NCI-H2171 treated with DMSO at 0.1 percent for 48 hours (cell line): ENCODE measurements at places on chromosomes 2 and 18.

DNA sequence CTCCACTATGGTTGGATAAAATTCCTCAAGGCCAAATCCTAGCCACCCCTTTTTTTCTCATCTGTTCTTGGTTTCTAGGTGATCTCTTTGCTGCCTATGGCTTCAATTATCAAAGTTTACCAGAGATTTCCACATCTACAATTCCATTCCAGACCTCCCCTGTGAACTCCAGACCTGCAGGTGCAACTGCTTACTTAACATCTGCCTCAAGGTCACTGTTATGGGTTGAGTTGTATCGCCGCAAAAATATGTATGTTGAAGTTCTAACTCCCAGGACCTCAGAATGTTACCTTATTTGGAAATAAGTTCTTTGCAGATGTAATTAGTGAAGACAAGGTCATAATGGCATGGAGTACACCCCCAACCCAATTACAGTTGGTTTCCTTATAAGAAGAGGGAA, 60.4 kb upstream of the SOS1 start:
- DNase-seq, result no peak

GRCh38 chr2:177147093-177147694, 65.4 kb upstream of the HNRNPA3 start:
- peak; percentile 82 for DNase-seq

DNA sequence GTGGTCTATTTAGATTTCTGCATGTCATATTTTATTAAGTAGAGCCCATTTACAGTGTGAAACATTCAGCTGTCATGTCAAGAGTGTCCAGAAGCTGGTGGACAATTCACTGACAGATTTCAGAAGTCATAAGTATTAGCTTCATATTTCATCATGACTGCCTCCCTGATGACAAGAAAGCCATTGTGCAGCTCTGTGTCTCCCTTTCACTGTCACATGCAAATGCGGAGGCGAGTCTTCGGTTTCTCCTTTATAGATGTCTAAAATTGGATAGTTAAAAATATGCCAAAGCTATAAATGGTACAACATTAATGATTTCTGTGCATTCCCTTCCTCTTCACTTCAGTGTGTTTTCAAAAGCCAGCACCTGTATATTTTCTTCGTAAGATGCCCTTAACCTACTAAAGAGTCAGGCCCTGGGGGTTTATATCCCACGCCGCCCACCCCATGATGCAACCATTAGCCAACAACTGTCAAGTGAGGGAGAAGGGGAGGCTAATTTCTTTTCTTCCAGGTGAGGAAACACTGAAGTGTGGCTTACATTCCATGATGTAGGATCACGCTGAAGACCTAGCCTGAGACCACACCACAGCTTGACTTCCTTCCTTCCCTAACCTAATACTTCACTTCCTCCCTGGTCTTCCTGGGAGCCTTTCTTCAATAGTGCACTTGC, 99.6 kb upstream of the DDX18 start:
- DNase-seq, result no peak

DNA sequence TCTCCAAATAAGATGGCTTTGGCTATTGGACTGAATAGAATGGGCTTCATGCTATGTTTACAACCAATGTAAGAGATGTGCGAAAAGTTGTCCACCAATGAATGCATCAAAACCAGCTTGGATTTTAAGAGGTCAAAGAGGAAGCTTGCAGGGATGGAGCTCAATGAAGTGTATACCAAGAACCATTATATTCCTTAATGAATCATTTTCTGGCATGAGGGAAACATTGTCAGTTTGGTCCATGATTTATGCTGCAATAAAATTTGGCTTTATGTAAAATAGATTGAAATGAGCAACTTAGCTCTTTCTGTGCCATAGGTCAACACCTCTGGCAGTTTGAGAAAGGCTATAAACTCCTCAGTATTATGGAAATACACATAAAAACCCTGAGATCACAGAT, 107.3 kb downstream of the SH3BP4 start:
- no peak for DNase-seq
